ENCODE measurements at places on chromosomes 3 and 15.

DNA sequence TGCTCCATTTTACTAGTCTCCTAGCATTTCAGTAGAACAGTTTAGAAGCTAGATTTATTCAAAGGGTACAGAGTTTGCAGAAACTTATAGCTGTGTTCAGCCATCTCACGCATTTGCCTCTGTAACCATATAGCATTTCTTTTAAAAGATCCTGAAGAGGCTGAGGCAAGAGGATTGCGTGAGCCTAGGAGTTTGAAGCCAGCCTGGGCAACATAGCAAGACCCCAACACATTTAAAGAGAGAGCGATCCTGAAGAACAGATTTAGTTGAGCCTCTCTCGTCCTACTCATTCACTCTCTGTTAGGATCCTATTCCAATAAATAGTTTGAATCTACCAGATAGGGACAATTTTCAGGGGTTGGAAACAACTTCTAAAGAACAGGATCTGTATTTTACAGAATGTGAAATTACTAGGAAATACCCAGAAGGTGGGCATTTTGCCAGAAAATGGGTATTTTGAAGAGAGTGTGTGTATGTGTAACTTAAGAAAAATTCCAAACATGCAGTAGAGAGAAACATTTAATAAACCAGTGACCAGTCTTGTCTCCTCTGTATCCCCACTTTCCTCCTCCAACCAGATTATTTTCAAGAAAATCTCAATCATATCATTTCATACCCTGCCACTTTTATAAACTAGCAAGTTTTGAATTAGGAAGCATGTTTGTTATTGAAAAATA is 4.5 kb downstream of the EIF3J start:
- no peaks in the 10 kb centered on the region for H3K27me3 ChIP-seq
- H3K36me3 ChIP-seq = peaks cover 33% of the 10 kb centered on the region
- peaks cover 45% of the 10 kb centered on the region for H3K4me1 ChIP-seq
- DNase-seq = no peak

DNA sequence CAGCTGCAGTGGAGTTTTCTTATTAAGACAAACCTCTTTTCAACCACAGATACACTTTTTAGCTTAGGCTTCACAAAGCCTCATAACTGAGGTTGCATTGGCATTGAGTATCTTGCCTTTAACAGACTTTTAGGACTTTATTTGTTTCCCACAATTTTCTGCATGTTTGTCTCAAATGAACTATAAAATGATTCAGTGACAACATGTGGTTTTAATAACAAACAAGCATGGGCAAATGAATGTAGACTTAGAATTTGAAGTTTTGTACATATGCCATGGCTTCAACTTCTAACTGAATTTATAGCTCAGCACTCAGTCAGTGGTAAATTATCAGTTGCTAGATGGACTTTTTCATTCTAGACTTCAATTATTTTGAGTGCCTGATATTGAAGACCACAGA is 101.6 kb downstream of the SLC25A26 start:
- H3K4me3 ChIP-seq = no peak overlapping the region
- no peak for DNase-seq
- H3K27me3 ChIP-seq = no peaks in the 10 kb centered on the region
- no peak overlapping the region for H3K27ac ChIP-seq
- H3K36me3 ChIP-seq = no peaks in the 10 kb centered on the region

DNA sequence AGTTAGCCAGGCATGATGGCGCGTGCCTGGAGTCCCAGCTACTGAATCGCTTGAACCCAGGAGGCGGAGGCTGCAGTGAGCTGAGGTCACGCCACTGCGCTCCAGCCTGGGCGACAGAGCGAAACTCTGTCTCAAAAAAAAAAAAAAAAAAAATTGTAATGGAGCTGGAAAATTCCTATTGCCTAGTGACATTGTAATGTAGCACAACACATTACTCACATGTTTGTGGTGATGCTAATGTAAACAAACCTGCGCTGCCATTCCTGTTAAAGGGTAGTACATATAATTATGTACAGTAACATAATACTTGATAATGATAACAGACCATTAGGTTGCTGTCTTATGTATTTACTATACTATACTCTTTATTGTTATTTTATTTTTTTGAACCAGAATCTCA is 39.1 kb downstream of the KNL1 start:
- no peaks in the 10 kb centered on the region for H3K27me3 ChIP-seq
- no peak overlapping the region for H3K27ac ChIP-seq
- no peaks in the 10 kb centered on the region for H3K36me3 ChIP-seq
- DNase-seq = no peak
- no peak overlapping the region for H3K4me3 ChIP-seq
- H3K4me1 ChIP-seq = no peaks in the 10 kb centered on the region

- no peaks in the 10 kb centered on the region for H3K27me3 ChIP-seq
- no peak for DNase-seq
- no peak overlapping the region for H3K4me3 ChIP-seq
- H3K4me1 ChIP-seq = no peaks in the 10 kb centered on the region
- peak overlapping the region; percentile 39 for H3K27ac ChIP-seq
These were observed 18.4 kb downstream of the ITGA11 start for GRCh38 chr15:68413363-68414205.

- H3K27me3 ChIP-seq = no peaks in the 10 kb centered on the region
- H3K4me1 ChIP-seq = peaks cover 35% of the 10 kb centered on the region
- DNase-seq = peak; percentile 85
- H3K27ac ChIP-seq = peak overlapping the region; percentile 87
- H3K36me3 ChIP-seq = no peaks in the 10 kb centered on the region
These were observed 1.4 kb downstream of the ETV5 start for GRCh38 chr3:186107215-186108105.

- H3K27ac ChIP-seq = no peak overlapping the region
- H3K4me1 ChIP-seq = no peaks in the 10 kb centered on the region
- H3K4me3 ChIP-seq = no peak overlapping the region
- peaks cover 90% of the 10 kb centered on the region for H3K36me3 ChIP-seq
- no peak for DNase-seq
These were observed 9.5 kb downstream of the ZNF621 start for GRCh38 chr3:40534283-40534682.

GRCh38 chr15:65421360-65422215 is 1.2 kb downstream of the IGDCC4 start:
- H3K27ac ChIP-seq = peak overlapping the region; percentile 46
- peak overlapping the region; percentile 59 for H3K4me3 ChIP-seq
- H3K27me3 ChIP-seq = peaks cover 38% of the 10 kb centered on the region

DNA sequence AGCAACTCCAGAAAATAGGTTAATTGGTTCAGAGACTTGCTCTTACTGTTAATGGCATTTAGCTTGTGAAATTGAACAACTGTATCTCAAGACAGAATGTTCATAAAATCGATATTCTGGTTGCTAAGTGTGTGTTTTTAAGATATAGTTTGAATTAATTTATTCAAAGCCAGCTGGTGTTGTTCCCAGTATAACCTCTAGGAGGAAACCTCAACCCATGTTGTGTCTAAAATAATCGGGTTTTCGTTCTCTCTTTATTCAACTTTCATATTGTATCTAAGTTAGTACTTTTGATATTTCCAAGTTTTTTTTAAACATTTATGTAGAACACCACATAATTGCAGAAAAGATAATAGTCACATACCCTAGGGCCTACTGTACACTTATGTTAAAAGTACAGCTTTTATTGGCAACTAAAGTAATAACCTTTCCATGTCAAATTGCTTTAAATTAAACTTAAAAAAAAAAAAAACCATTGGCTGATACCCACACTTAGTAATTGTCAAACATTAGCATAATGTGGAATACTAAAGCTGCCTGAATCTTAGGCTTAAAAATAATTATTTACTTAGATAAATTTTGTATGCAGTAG is 90.9 kb downstream of the SAMMSON start:
- no peaks in the 10 kb centered on the region for H3K27me3 ChIP-seq
- H3K36me3 ChIP-seq = no peaks in the 10 kb centered on the region
- no peak overlapping the region for H3K27ac ChIP-seq

- H3K27me3 ChIP-seq = no peaks in the 10 kb centered on the region
- H3K4me1 ChIP-seq = no peaks in the 10 kb centered on the region
- H3K4me3 ChIP-seq = no peak overlapping the region
- no peaks in the 10 kb centered on the region for H3K36me3 ChIP-seq
- no peak for DNase-seq
- no peak overlapping the region for H3K27ac ChIP-seq
These were observed 215.5 kb upstream of the LRTM1 start for GRCh38 chr3:55143336-55143735.

DNA sequence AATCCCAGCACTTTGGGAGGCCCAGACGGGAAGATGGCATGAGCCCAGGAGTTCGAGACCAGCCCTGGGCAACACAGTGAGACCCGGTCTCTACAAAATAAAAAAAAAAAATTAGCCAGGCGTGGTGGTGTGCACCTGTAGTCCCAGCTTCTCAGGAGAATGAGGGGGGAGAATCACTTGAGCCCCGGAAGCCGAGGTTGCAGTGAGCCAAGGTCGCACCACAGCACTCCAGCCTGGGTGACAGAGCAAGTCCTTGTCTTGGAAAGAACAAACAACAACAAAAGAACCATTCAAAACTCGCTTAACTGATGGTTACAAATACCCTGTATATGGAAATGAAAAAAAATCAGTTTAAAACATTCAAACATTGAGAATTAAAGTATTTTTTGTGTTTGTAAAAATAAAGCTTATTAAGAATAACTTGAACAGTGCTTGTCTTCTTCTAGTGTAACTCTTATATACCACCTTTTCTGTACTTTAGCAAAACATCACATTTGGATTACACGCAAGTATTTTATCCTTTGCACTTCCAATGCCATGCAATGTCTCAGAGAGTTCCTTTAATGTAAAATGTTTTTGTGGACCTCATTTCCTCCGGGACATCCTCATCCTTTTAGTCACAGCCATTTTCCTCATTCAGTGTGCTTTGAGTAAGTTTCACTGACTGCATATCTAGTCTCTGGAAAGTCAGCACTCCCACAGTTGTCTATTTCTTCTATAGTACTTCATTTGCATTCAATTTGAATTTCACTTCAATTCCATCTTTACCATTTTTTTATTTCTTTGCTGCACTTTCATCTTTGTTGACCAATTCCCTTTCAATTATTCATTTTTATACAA is 113.0 kb upstream of the GOLGA8J start:
- no peak overlapping the region for H3K4me3 ChIP-seq
- H3K36me3 ChIP-seq = no peaks in the 10 kb centered on the region
- DNase-seq = no peak

- no peaks in the 10 kb centered on the region for H3K27me3 ChIP-seq
- H3K36me3 ChIP-seq = no peaks in the 10 kb centered on the region
- DNase-seq = no peak
- no peaks in the 10 kb centered on the region for H3K4me1 ChIP-seq
These were observed 301.4 kb downstream of the CNTN6 start for GRCh38 chr3:1394188-1394587.

DNA sequence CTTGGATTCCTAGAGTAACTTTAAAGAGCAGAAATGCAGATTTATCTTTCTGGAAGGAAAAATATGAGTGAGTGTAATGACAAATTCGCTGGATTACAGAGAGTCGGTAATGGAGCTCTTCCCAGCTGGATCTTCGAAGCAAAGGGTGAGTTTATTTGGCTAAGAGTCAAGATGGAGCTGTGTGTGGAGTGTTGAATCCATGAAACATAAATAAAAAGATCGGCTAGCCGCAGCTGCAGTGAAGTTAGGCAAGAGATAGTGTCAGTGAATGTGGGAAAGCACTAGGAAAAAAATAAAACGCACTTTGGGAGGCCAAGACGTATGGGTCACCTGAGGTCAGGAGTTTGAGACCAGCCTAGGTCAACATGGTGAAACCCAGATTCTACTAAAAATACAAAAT is 10.3 kb downstream of the NAALADL2 start:
- no peaks in the 10 kb centered on the region for H3K36me3 ChIP-seq
- H3K4me1 ChIP-seq = no peaks in the 10 kb centered on the region
- DNase-seq = no peak
- H3K27ac ChIP-seq = no peak overlapping the region

DNA sequence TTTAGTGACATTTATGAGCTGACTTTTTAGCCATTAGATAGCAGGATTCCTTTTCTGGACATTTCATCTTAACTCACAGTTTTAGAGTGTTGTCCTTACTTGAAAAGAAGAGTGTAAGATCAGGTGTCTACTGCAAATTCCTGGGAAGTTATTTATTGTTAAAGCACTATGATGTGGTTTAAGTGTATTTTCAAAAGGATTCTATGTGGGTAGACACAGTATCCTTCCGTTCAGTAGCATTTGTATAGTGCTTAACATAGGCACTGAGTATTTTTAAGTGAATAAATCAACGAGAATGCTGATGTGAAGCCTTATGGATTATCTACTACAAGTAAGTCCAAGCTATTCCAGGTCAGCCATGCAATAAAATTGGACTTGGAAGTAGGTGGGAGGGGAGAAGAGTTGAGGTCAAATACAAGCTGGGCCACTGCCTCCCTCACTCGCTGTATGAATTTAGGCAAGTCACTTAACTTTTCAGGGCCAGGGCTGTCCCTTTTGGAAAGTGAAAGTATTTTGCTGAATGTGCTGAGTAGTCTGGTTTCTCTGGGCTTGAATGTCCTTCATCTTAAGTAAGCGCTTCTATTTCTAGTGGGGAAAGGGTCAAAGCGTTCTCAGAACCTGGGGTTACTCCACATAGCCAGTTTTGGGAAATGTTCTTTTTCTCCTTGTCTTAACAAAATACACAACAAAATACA is 48.6 kb downstream of the GAP43 start:
- no peak overlapping the region for H3K27ac ChIP-seq
- no peaks in the 10 kb centered on the region for H3K4me1 ChIP-seq
- no peak overlapping the region for H3K4me3 ChIP-seq
- DNase-seq = no peak
- no peaks in the 10 kb centered on the region for H3K27me3 ChIP-seq

Data from stomach (tissue), 19 donors.